ENCODE measurements at places on chromosomes 12 and 14.

- DNase-seq, result no peak
Measured at GRCh38 chr14:95483309-95484165, 32.9 kb downstream of the SYNE3 start.

DNA sequence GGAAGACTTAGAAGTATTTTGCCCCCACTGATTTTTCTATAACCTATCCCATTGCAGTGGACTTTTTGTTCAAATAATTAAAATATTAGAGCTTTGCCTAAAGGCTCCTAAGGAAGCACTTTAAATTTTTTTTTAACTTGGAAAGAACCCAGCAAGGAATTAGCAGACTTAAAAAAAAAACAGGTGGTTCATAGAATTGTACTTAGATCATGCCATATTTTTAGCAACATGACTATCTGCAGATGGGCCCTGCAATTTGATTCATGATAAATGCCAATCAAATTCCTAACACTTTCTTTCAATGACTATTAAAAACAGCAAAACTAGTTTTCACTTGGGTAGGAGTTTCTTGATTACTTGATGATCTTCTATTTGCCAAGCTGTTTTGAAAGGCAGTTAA lies 11.5 kb downstream of the ADAMTS20 start:
- no peak for DNase-seq

DNA sequence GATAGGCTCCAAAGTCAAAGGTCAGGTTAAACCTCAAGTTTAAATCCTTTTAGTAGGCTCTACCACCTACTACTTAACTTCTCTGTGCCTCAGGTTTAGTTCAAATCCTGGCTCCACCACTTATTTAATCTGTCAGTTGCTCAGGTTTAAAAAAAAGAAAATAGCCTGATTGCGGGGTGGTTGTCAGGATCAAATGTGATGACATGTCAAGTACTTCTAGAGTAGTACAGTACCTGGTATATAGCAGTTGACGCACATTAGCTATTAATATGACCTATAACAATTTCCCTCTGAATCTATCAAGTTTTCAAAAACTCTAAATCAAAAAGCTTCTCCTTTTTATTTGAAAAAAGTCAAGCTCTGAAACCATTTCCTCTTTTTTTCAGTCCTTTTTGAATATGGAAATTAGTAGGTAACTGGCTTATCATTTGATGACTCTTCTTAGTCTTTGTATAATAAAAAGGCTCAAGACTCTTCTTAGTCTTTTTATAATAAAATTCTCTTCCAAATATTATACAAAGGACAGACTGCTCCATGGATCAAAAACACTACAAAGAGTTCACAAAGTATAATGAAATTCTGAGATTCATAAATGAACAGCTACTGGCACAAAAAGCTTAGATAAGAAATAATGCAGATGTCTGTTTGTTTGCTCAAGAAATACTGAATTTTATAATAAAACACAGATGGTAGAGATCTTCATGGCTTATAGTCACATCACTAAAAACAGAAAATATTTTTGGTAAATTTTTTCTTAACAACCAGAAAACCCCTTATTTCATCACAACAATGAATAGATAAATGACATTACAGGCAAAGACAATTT lies 5.0 kb downstream of the OSBPL8 start:
- no peak for DNase-seq

GRCh38 chr12:68521321-68521839 lies 89.3 kb upstream of the RAP1B start:
- DNase-seq, result no peak

- DNase-seq, result no peak
Measured at GRCh38 chr12:45839917-45840316, 110.4 kb downstream of the ARID2 start.

DNA sequence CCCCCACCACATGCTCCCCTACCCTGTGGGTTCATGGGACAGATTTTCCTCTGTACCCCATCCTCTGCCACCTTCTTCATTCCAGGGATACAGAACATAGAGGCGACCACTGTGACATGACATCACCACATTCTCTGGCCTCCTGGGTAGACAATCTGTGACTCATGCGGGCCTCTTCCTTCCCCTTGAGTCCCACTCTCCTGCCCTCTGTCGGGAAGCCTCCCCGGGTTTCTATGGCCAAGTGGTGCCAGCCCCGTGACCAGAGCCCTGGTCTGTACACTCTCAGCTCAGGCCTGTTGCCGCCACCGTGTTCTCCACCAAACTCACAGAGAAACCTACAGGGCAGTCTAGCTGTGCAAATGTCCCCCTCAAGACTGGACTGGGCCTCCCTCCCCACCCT lies 8.0 kb downstream of the CLMN start:
- DNase-seq, result no peak

DNA sequence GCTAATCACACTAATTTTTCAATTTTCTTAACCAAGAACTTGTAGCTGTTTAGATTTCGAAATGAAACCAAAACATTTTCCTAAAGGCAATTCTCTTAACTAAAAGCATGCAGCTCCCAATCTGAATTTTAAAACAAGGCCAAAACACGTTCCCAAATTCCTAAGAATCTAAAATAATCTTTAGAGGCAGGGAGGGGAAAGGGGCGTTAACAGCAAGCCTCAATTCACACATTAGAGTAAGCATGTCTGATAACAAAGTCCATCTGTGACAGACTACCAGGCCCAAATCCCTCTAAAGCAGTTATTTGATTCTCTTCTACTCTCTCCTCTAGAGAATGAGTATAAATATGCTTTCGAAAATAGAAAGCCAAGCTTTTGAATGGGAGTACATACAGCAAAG lies 754 bp downstream of the ATG14 start:
- DNase-seq, result no peak

GRCh38 chr14:58738876-58739275 lies 101.1 kb downstream of the DACT1 start:
- DNase-seq, result no peak

GRCh38 chr14:94026889-94027469 lies 839 bp downstream of the OTUB2 start:
- no peak for DNase-seq

GRCh38 chr12:75130811-75131210 lies 78.8 kb downstream of the KCNC2 start:
- DNase-seq, result no peak

DNA sequence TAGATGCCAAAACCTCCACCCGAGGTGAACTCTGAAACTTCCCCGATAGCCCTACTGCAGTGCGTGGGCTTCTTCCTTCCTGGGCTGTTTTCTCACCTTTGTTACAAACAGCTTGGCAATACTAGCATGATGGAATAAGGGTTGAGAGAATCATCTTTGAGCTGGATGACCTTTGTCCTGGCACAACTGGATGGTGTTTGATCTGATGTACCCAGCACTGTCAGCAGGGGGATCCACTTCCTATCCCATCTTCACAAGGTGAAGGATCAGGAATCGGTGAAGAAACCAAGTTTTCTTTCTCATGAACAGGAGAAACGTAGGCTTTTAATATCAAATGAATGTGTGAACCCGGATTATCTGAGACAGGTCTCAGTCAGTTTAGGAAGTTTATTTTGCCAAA lies 19.5 kb upstream of the LRRC10 start:
- no peak for DNase-seq
